ENCODE measurements at places on chromosomes 6 and 20. TPM values are rescaled to one million over a fixed set of nuclear protein-coding genes. Genes with fewer than 3 reads are reported as not detected.

Gene PPP1R16B
- total RNA-seq, result 5.3 TPM

Gene FGD2
- total RNA-seq, result not detected

Gene SULF2
- total RNA-seq, result 2.0 TPM

Gene SLC22A7
- total RNA-seq, result not detected

Gene CDH4
- 8.5 TPM for total RNA-seq

Gene RING1
- 34.0 TPM for total RNA-seq

Gene PPP1R14C
- total RNA-seq, result 1.9 TPM

Gene ZBTB9
- total RNA-seq, result 5.7 TPM

Gene PTK6
- total RNA-seq, result 0.11 TPM

Gene LSM2
- total RNA-seq, result 48.9 TPM

Gene BANF2
- not detected for total RNA-seq

Gene TRIM31
- not detected for total RNA-seq

Gene ALDH8A1
- total RNA-seq, result not detected

Gene ARHGAP40
- under 0.01 TPM for total RNA-seq

Gene PARD6B
- 3.5 TPM for total RNA-seq

Gene BPIFB4
- not detected for total RNA-seq

All from uterine smooth muscle cell (primary cell).